ENCODE measurements at places on chromosomes 2 and 18.

DNA sequence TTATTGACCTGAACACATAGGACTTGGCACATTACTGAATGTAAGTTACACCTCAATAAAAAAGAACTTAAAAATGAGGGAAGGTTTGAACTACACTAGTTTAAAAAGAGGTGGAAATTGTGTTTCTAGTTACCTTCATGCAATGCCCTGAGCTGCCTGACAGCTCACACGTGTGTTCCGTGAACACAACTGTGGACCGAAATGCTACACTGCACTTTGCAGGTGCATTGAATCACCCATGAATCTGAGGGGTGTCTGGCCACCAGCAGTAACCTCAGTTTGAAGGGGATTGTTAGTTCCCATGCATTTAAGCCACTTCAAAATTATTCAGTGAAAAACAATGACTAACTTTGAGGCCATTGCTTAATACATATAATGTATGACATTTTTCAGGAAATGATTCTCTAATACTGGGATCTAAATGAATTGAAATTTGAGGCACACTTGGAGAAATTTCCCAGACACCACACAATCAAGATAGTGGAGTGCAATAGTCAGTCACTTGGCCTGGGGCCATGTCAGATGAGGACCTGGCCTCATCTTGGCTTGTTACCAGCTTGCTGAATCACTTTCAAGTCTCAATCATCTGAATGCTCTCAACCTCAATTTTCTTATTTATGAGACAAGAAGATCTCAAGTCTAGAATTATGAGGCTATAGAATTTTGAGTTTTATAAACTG is 59.3 kb downstream of the MYL12B start:
- DNase-seq: no peak

GRCh38 chr2:118278046-118278445 is 189.8 kb downstream of the INSIG2 start:
- DNase-seq: no peak

- no peak for DNase-seq
These were observed 59.0 kb downstream of the E2F6 start for GRCh38 chr2:11406958-11407381.

GRCh38 chr2:170162271-170162632 is 15.7 kb upstream of the MYO3B start:
- no peak for DNase-seq

GRCh38 chr18:28088477-28088876 is 88.5 kb downstream of the CDH2 start:
- no peak for DNase-seq

DNA sequence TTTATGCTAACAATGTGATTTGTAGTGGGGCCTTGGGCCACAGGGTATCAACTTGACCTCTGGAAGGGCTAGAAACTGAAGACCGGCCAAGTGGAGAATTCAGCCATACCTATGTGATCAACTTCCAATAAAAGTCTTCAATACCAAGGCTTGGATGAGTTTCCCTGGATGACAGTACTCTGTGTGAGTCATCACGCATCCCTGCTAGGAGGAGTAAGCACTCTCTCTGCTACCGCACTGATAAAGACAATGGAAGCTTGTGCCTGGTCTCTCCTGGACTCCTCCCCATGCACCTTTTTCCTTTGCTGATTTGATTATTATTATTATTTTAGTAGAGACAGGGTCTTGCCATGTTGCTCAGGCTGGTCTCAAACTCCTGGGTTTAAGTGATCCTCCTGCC is 58.1 kb downstream of the SKA1 start:
- no peak for DNase-seq

DNA sequence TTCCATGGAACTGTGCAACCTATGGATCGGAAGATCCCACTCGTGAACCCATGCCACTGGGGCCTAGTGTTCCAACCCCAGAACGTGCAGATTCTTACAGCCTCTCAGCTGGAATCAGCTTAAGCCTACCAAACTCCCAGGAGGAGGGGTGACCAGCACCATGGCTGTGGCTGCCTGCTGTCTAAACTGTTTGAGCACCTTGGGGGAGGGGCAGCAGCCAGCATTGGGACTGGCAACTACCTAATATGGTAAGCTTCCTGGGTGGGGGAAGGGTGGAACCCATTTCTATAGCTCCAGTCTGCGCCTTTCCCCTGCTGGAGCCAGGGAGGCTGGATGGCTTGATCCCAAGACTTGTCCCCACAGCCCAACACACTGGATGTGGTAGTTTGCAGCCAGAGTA is 10.7 kb upstream of the POLE4 start:
- no peak for DNase-seq

DNA sequence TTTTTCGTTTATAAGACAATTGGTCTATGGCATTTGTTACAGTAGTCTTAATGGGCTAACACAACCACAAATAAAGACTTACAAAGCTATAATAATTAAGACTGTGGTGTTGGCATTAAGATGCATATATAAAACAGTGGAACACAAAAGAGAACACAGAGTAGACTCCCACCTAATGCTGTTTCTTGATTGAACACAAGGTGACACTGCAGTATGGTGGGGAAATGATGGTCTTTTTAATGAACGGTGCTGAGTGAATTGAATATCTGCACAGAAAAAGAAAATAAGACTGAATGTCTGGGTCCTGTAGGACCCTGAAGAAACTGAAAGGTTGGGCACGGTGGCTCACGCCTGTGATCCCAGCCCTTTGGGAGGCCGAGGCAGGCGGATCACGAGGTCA is 1136.6 kb upstream of the NXPH2 start:
- no peak for DNase-seq

DNA sequence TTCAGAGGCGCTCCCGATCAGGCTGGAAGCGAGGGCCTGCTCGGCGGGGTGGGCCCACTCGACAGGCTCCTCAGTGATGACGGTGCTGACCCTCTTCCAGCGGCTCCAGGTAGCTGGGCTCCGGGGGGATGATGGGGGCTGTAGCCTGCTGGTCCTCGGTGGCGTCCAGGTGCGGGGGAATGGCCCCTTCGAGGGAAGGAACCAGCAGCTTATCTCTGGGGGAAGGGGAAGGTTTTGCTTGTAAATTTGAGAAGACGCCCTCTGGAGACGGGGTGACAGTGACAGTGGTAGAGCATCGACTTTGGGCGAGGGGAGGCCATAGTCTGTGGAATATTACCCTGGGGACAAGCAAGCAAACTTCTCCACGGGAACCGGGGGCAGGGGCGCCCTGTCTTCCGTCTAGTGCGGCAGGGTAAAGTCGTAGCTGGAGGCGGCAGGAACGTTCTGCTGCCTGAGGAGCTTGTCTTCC is 891.9 kb upstream of the LRRTM1 start:
- DNase-seq: no peak

DNA sequence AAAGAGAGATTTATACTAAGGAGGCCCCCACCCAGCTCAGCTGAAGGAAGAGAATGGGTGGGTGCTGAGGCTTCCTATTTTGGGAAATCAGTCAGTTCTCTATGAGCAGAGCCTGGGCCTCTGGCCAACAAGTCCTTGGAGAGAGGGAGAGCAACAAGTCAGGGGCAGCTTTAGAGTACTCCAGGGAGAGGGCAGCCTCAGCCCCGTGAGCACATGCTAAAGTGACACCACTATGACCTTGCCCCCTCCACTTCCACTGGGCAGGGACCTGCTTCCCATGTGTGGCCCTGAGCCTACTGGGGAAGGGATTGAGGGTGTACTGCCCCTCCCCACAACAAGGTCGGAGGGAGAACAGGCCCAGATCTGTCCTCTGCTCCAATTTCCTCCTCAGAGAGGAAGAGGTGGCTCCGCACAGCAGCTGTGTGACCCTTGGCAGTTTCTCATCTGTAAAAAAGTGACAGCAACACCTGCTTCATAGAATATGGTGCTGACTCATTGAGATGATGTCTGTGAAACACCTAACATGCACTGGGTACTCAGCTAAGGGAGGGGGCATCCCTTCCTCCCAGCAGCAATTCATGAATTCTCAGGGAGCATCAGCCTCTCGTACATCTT is 72.9 kb downstream of the CLHC1 start:
- DNase-seq: no peak

DNA sequence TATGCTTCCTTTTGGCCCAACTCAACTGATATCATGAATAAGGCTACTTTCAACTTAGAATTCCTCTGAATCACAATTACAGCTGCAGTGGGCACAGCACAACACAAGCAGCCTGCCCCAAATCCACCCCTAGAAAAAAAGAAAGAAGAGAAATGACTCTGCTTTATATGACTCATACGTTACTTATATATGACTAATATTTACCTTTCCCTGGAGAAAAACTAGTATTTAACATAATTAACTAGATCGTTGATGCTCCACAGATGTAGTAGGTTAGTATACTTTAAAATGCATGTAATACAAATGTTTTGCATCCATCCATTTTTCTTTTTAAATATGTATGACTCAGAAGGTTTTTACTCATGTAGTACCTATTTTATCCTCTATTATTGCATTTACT is 133.3 kb upstream of the UNC80 start:
- no peak for DNase-seq

DNA sequence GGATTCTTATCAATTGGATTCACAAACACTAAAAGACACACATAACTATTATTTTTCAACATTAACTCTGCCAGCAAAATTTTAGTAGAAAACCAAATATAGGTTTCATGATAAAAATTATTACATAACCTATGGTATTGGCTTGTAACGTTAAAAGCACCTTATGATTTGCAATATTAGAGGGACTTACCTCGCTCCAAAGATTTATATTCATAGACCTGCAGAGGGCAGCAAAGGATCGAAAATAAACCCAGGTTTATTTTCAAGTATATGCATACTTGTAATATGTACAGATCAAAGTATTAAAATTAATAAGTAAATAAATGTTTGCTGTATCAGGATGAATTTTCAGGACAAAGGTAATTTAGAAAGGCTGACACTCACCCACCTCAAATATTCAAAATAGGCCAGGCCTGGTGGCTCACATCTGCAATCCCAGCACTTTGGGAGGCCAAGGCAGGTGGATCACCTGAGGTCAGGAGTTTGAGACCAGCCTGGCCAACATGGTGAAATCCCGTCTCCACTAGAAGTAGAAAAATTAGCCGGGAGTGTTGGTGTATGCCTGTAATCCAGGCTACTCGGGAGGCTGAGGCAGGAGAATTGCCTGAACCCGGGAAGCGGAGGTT is 45.3 kb downstream of the LRPPRC start:
- no peak for DNase-seq

DNA sequence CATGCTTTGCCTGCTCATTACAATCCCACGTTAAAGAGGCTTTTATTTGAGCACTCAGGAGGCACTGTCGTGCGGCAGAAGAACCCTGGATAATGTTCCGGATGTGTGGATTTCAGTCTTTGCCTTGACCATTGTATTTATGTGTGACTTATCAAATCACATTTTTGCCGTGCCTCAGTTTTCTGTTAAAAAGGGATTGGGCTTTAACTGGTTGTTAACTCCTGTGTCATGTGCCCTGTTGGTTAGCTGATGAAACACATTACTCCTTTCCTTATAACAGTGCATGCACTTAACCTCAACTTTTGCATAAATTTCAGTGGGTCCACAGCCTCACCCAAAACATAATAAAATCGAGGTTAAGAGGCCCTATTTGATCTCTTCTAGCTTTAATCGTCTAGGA is 52.7 kb downstream of the NAB1 start:
- no peak for DNase-seq

DNA sequence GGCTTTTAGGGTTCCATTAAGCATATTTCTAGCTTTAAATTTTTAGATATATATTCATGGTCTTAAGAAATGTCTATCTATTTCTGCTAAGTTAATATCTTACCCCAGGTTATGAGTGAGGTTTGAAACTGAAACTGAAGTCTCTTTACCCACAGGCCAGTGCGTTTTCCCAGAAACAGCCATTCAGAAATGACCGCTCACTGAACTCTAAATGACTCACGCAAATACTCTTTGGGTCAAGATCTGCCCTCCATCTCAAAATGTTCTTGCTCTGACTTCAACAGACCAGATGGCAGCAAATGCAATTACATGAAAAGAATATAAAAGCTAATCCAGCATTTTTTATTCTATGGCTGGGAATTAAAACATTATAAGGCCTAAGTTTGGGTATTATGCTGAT is 315.2 kb downstream of the TDRD15 start:
- DNase-seq: no peak

DNA sequence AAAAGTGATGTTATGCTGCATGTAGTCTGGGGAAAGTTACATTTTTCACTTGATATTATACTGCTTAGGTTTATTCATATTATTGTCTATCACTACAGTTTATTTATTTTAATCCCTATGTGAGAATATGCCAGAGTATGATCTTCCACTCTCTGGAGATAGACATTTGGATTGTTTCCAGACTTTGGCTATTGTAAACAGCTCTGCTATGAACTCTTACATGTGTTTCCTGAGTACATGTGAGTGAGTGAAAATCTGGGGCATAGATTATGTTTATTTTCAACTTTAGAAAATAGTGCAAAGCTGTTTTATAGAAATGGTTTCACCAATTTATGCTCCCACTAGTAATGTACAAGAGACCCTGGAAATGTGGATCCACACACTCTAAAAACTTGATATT is 49.0 kb upstream of the EPAS1 start:
- DNase-seq: no peak
